ENCODE measurements at places on chromosomes 4 and X.
A peak's percentile ranks its signal among the peaks of the same experiment; 100 is the strongest.

DNA sequence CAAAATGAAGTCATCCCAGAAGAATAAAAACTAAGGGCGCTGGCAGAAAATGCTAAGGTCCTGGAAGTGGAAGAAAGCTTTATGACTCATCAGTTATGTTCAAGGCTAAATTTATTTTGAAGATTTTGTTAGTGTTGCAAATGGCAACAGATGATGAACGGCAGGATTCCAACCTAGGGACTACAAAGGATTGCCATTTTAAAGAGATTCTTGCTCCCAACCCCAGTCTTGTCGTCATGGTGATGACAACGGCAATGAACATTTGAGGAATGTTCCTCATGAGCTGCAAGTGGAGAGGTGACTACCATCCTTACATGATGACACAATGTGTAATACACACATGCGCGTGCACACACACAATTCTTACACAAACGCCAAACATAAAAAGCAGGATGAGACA lies 54.4 kb upstream of the FTHL17 start:
- no peak for DNase-seq

GRCh38 chr4:60522265-60522664 lies 677.9 kb upstream of the ADGRL3 start:
- DNase-seq, result no peak

- DNase-seq, result peak; percentile 36
Measured at GRCh38 chr4:22389240-22389870, 126.5 kb downstream of the ADGRA3 start.

DNA sequence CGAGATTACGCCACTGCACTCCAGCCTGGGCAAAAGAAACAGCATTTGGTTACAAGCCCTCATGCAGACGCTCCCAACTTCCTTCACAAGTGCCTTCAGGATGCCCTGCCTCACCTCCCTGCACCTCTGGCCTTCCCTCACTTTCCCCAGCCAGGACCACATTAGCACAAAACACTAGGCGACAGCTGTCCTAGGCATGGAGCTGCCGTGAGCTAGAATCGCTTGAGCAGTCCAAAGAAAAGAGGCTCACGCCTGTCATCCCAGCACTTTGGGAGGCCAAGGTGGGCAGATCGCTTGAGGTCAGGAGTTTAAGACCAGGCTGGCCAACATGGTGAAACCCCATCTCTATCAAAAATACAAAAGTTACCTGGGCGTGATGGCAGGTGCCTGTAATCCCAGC lies 15.8 kb downstream of the RNF212 start:
- DNase-seq, result no peak

DNA sequence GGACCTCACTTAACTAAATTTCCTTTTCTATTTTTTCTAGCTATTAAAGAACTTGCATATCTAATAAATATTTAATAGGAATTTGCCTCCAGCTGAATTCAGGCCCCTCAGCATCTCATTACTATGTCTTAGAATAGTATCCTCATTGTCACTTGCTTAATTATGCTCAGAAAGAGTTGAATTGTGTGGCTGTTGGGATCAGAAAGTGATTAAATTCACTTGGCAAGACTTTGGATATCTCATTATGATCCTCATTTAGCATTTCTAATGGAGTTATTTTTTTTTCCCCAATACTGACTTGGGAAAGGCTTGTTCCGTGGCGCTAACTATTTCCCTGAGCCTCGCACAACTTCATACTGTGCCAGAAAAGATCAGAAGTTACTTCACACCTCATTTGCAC lies 158.8 kb downstream of the IDS start:
- DNase-seq, result no peak

DNA sequence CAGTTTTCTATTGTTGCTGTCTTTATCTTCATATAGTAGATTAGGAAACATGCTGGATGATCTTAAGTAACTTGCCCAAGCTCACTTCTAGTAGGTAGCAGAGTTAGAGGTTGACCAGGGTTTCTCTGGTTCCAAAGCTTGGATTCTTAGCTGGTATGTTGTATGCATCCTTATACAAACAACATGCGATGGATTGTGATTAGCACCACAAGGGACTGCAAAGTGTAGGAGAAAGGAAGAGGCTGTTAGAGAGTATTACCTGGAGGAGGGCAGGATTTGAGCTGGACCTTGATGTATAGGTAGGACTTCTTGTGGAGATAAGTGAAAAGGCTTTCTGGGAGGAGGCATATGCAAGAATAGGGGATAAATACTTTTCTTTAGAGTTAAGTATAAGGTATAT lies 5.6 kb downstream of the STIM2 start:
- no peak for DNase-seq

- peak; percentile 82 for DNase-seq
Measured at GRCh38 chr4:2962614-2963174, 512 bp downstream of the NOP14 start.

DNA sequence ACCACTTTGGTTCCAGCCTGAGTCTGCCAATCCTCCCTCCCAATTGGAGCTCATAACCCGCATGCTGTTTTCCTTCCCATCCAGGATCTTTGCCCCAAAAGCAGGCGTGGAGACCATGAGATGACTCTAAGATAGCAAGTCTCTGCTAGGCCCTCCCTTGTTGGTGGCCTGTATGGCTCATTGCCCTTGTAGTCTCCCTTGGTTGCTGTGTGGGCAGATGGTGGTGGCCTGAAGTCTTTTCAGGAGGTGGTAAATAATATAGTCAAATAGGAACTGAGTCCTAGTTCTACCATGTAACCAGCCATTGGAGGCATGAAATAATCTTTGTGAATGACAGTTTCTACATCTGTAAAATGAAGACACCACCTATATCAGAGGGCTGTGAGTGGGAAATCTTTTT lies 1.2 kb downstream of the ATP6AP1 start:
- DNase-seq, result no peak

GRCh38 chr4:16827794-16828724 lies 70.4 kb downstream of the LDB2 start:
- DNase-seq, result no peak

GRCh38 chrX:13119386-13119785 lies 75.0 kb upstream of the FAM9C start:
- no peak for DNase-seq

DNA sequence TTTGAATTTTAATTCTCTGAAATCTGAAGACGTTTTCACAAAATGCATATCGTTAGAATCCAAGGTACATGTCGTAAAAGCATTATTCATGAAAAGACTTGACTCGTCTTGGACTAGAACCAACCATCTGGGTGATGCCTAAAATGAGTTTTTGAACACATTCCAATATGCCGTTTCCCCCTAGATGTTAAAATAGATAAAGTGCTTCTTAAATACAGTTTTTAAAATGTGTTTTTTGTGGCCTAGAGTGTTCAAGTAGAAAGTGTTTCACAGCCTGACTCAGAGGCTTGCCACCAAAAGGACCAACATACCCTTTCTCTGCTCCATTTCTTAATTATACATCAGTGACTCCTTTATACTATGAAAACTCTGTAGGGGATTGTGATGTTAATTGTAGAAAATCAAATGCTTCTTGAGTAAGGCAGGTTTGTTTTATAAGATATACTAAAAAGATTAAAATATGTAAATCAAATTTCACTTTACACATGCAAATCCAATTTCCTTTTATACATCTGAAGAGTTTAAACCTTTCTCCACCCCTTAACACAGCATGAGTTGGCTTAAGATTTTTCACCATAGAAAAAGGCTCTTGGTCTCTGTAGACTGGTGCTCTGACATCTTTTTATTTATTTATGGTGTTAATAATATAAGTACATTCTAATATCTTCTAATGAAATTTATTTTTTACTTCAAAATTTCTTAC lies 48.4 kb downstream of the PRKG2 start:
- DNase-seq, result peak; percentile 41

GRCh38 chr4:162706051-162706450 lies 460.6 kb downstream of the NAF1 start:
- DNase-seq, result no peak

- DNase-seq, result no peak
Measured at GRCh38 chr4:99654361-99654761, 3.3 kb downstream of the C4orf54 start.

- peak; percentile 88 for DNase-seq
Measured at GRCh38 chr4:153153339-153153871, 50.8 kb upstream of the TRIM2 start.
